ENCODE measurements at places on chromosomes 11 and 22. TPM values are rescaled to one million over a fixed set of nuclear protein-coding genes. Genes with fewer than 3 reads are reported as not detected.

DNA sequence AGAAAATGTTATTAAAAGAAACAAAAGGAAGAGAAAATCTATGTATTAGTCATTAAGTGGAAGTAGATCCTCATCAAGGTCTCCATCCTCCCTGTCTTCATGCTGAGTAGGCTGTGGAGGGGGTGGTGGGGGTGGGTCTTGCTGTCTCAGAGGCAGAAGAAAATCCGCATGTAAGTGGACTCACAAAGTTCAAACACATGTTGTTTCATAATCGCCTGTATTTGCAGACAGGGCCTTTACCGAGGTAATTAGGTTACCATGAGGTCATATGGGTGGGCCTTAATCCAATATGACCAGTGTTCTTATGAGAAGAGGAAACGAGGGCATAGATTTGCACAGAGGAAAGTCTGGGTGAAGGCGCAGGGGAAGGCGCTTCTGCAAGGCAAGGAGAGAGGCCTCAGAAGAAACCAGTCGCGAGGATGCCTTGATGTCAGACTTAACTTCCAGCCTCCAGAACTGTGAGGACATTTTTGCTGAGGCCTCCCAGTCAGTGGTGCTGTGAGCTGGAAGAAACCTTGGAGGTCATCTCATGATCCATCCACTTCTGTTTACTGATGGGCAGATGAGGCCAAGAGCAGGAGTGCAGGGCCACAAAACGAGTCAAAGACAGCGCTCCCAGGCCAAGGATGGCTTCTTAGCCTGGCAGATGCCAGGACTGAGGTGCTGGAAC, 49.3 kb upstream of the THY1 start:
- H3K36me3 ChIP-seq = no peaks in the 10 kb centered on the region
- peaks cover 7% of the 10 kb centered on the region for H3K4me1 ChIP-seq
- peaks cover 56% of the 10 kb centered on the region for H3K27me3 ChIP-seq
- no peak overlapping the region for H3K27ac ChIP-seq
- H3K4me3 ChIP-seq = no peak overlapping the region

GRCh38 chr11:112634551-112634950, 326.7 kb upstream of the NCAM1 start:
- no peak overlapping the region for H3K4me3 ChIP-seq
- H3K27me3 ChIP-seq = no peaks in the 10 kb centered on the region
- no peak overlapping the region for H3K27ac ChIP-seq
- no peak for DNase-seq
- H3K4me1 ChIP-seq = peaks cover 30% of the 10 kb centered on the region

DNA sequence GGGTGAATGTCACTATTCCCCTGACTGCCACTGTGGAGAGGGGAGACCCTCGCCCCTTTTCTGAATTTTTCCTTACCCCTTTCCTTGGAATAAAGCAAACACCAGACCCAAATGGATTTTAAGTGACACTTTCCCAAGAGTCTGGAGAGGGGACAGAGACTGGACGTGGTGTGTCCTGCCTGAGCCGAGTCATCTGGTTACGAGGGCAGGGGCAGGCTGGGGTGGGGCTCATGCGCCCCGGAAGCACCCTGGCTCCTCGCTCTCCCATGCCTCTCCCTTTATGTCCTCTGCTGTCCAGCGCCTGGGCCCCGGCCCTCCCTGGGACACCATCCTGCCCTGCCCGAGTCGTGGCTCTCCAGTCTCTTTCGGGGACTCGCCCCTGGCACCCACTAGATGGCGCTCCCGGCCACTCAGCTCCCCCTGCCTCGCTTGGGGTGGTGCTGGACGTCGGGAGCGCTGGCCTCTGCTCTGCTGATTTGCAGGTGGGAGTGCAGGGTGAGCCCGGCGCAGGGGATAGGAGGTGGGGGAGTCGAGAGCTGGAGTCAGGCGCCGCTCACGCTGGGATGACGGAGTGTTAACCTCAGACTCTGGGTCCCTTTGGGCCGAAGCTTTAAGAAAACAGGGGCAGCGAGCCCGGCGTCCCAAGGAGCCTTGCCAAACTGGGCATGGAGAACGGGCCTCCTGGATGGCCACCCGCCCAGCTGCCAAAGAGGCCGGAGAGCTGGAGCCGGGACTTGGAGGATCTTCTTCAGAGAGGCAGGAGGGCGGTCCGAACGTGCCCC, 89.8 kb downstream of the RPS6KA4 start:
- H3K4me3 ChIP-seq = peak overlapping the region; percentile 62
- no peak overlapping the region for H3K27ac ChIP-seq

GRCh38 chr11:14975252-14975587, 3.1 kb upstream of the CALCA start:
- H3K4me3 ChIP-seq = peak overlapping the region; percentile 50
- peaks cover 96% of the 10 kb centered on the region for H3K27me3 ChIP-seq
- H3K4me1 ChIP-seq = peaks cover 10% of the 10 kb centered on the region
- DNase-seq = no peak
- H3K36me3 ChIP-seq = no peaks in the 10 kb centered on the region

DNA sequence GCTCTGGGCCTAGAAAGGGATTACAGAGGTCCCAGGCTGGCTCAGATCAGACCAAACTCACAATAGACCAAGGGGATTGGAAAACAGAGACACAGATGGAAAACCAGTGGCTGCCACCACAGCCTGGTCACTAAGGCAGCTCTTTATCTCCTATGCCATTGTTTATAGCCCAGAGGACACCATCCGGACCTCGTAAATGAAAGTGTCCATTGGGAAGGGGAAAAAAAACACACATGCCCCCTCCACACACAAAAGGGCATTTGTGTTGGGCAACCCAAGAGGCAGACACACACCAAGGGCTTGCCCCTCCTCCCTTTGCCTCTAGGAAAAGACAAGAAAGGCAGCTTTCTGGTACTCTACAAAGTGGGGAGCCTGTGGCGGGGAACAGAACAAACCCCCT, 85.9 kb downstream of the GAB2 start:
- H3K27ac ChIP-seq = no peak overlapping the region
- H3K4me1 ChIP-seq = no peaks in the 10 kb centered on the region
- DNase-seq = no peak
- no peaks in the 10 kb centered on the region for H3K27me3 ChIP-seq
- no peak overlapping the region for H3K4me3 ChIP-seq
- H3K36me3 ChIP-seq = no peaks in the 10 kb centered on the region

DNA sequence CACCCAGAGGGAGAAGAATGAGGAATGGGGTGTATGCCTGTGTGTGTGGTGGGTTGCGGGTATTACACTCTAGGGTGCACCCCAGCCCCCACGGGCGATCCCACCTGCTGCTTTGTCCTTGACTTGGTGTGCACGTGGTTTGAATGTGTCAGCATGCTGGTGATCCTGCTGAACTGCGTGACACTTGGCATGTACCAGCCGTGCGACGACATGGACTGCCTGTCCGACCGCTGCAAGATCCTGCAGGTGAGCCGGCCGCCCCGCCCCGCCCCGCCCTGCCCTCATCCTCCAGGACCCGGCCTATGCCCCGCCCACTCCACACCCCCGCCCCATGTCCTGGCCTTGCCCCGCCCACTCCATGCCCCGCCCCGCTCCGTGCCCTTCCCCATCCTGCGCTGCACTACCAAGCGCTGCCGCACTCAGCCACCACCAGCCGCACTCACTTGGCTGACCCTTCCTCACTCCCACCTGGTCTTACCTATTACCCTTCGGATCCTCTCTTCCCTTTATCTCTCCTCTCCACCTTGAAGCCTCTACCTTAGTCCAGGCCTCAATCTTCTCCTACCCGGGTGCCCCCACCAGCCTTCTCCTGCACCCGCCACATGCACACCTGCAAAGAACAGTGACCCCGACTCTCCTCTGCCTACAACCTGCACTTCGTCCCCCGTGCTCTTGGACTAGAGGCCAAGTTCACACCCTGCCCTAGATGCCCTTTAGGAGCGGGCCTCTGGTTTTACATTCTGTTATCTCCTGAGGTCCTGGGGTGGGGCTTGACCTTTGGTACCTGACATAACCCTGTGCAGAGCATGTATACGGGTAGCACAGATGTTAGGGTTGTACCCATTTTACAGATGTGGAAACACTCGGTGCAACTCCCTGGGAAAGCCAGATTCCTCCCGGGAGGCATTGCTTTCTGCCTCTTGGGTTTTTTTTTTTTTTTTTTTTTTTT, 27.7 kb downstream of the CACNA1I start:
- H3K4me3 ChIP-seq = no peak overlapping the region
- peak; percentile 90 for DNase-seq
- peaks cover 23% of the 10 kb centered on the region for H3K4me1 ChIP-seq
- H3K27ac ChIP-seq = peak overlapping the region; percentile 52

GRCh38 chr11:94775567-94776327, 7.6 kb downstream of the AMOTL1 start:
- H3K27me3 ChIP-seq = no peaks in the 10 kb centered on the region
- DNase-seq = no peak
- H3K36me3 ChIP-seq = peaks cover 4% of the 10 kb centered on the region

DNA sequence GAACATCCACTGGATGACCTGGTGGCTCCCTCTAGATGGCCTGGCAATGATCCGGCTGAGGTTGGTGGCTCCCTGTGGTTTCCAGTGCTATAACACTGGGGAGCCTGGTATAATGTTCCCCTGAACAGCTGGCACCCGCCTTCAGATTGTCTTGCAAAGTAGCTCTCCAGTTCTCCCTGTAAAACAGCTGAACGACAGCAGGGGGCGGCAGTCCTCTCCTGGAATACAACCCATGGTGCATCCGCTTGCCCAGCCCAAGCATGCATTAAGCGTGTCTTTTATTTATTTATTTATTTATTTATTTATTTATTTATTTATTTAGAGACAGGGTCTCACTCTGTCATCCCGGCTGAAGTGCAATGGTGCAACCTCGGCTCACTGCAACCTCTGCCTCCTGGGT, 258.9 kb downstream of the BUD13 start:
- no peak overlapping the region for H3K27ac ChIP-seq
- H3K4me1 ChIP-seq = no peaks in the 10 kb centered on the region
- peaks cover 78% of the 10 kb centered on the region for H3K27me3 ChIP-seq
- DNase-seq = peak; percentile 36
- H3K4me3 ChIP-seq = no peak overlapping the region

DNA sequence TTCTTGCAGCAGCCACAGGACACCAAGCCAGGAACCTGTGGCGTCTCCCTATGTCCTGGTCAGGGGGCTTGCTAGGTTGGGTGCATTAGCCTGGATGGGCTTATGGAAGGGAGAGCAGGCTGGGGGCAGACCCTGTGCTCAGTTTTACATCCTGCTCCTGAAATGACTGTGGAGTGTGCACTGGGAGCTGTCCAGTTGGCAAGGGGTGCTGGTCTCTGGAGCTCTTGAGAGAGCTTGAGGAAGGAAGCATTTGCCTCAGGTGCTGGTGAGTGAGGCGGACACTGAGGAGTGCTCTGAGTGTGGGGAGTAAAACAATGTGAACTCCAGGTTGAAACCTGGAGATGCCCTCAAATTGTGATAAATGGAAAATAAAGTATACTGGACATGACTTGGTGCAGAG, 3.4 kb downstream of the SCGB1D4 start:
- H3K27ac ChIP-seq = no peak overlapping the region
- no peaks in the 10 kb centered on the region for H3K36me3 ChIP-seq
- peak; percentile 27 for DNase-seq
- H3K4me1 ChIP-seq = no peaks in the 10 kb centered on the region
- H3K4me3 ChIP-seq = no peak overlapping the region
- H3K27me3 ChIP-seq = peaks cover 60% of the 10 kb centered on the region

The KCNJ1 gene
- total RNA-seq = not detected

The HORMAD2 gene
- not detected for total RNA-seq

The FGF3 gene
- not detected for total RNA-seq

The TECTA gene
- total RNA-seq = not detected

The ANO9 gene
- total RNA-seq = 32.2 TPM

The RASD2 gene
- 0.14 TPM for total RNA-seq

The TYR gene
- total RNA-seq = not detected
